HEK293T (cell line): ENCODE measurements at places on chromosomes 3 and 15.

DNA sequence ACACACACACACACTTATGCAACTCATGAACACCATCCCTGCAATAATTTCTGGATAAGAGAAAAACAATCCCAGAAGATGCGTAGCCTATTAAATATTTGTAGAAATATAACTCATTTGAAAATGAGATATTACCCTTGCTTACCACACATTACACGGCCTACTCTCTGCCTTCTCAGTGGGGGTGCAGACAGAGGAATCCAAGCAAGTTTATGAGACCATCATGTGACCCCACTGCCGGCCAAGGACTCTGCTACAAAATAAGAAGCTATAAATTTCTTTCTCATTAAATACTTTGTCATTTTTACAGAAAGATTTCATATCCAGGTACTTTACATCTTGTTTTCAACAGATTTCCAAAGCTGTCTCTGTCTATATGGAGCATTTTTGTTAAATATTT, 286.3 kb downstream of the ZNF385D start:
- no peak for DNase-seq

DNA sequence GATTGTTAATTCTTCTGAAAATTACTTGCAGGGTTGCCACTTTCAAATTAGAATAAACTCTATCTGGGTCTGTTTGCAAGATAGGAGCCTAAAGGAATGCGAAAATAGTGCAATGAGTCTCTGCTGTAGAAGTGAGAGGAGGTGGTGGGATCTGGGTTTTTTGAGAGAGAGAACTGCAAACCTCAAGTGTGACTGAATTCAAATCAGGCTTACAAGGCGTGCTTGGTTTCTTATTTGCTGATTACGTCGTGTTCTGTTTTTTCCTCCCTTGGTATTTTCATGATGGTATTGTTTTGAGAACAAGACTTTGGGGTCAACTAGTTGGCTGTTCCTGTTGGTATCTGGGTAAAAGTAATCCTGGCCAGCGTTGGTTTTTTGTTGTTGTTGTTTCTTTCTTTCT, 490.9 kb upstream of the CFAP20DC start:
- DNase-seq = no peak

- no peak for DNase-seq
These were observed 611.9 kb upstream of the CCDC54 start for GRCh38 chr3:106765342-106765741.

- no peak for DNase-seq
These were observed 46.0 kb downstream of the RHCG start for GRCh38 chr15:89450076-89451006.

GRCh38 chr15:28919201-28919635, 33.4 kb downstream of the APBA2 start:
- DNase-seq = no peak

DNA sequence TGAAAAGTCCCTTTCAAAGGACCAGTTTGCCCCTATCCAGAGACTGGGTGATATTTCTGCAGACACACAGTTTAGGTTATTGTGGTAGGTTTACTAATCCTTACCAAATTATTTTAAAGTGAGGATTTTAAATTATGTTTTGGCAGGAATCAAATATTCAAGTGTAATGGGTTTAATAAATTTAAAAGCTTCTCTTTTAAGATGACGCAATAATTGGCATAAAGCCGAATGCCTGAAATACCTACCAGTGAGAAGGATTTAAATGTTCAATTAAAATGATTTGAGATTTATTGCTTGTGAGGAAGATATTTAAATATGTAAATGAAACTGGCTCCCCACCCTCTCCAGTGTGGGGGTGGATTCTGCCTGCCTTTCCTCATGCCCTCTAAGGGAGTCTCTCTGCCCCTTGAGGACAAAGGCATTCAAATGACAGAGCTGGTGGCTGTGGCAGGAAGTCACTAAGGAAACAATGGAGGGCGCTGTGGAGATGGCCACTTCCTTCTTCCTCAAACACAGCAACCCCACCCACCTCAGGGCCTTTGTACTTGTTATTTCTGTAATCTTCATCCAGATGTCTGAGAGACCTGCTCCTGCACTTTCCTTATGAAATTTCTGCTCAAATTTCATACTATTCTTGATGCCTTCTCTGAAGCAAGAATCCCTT, 131.7 kb downstream of the TNIK start:
- DNase-seq = peak; percentile 42

- no peak for DNase-seq
These were observed 68.5 kb upstream of the SLC25A26 start for GRCh38 chr3:66152336-66152735.

DNA sequence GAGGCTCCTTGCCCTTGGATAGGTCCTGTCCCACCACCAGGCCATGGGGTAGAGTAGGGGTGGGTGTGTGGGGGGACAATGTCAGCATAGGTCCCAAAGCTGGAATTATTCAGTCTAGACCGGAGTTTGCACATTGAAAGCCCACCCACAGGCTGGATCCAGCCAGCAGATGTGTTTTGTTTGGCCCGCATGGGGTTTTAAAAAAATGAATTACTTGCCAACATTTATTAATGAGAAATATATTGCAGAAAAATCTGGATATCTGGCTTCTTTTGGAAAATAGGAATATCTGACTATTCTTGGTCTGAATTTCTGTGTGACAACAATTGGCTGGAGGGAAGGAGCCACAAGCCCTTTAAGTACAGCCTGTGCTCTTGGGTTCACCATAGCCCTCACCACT, 17.3 kb upstream of the LRIG1 start:
- DNase-seq = no peak

GRCh38 chr3:59313365-59313764, 263.5 kb upstream of the CFAP20DC start:
- peak; percentile 67 for DNase-seq

DNA sequence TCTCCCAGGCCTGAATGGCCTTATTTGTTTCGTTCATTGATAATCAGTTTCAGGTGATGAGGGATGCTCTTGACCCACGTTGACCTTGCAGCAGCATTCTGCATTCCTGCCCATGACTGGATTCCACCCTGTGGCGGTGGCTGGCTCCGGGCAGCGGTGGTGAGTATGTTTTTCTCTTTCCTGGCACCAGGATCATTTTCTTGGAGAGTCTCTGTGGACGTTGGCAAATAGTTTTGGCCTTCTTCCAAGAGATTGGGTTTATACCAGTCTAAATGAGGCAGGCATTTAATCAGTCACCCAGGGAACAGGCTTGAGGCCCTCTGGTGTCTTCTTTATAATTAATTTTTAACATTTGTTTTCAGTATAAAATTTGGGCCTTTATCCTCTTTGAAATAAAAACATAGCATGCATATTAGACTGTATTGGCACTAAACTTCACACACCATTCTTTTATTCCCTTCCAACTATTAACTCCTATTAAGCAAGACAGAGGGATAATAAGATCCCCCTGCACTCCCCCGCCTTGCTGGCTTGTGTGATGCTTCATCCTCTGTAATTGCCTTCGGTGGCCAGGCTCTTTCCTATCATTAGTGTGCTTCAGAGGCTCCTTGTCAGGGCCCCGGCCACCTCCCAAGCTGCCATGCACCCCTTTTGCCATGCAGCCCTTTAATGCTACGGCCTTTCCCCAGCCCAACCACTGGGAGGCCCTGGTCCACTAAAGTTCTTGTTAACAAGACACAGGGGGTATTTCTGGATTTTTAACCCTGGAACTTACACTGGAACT, 176.2 kb upstream of the TOPAZ1 start:
- DNase-seq = no peak

- no peak for DNase-seq
These were observed 815 bp downstream of the SPINT1 start for GRCh38 chr15:40844696-40845030.

DNA sequence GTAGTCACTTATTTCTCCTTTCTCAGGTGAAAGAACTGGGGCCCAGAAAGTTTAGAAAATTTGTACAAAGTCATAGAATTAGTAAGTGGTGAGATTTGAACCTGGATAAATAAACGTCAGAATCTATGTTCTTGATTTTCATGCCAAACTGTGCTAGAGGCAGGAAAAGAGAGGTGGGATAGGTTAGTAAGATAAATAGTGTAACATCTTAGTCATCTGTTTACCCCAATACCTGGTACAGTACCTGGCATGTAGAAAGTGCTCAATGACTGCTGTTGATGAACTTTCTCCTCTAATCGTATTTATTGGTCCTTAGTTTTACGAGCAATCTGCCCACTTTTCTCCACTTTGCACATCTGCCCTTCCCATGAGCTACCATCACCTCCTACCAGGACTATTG, 124.9 kb downstream of the MITF start:
- DNase-seq = no peak

DNA sequence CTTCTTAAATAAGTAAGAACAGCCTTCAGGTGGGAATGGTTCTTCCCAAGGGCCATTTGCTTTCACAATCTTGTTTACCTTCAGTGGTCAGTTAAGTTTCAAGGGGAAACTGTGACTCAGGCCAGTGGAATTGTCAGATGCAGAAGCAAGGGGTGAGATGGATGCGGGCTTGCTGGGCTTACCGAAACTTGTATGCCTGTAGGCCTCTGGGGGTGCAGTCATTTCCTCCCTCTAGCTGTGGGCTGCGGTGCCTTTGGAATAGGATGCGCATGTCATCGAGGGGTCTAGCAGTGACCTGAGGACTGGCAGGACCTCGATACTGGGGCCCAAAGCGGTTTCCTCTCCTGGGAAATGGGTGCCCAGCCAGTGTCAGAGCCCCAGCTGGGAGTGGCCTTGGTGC, 121.6 kb downstream of the EEFSEC start:
- DNase-seq = no peak

GRCh38 chr15:31179693-31180092, 78.2 kb upstream of the TRPM1 start:
- no peak for DNase-seq

DNA sequence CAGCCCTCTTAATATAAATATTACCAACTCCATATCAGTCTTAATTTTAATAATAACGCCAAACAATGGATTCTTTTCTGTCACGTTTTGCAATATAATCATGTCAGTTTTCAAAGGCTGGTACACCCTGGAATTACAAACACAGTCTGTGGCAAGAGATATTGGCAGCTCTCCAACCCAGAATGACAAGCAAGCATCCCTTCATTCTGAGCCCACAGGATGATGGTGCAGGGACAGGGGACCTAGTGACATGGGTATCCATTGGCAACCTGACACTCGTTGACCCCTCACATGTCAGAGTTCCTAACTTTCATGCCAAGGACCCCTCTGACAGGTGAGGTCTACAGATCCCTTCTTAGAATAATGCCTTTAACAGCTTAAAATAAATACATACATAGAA, 154.5 kb upstream of the TSC22D2 start:
- DNase-seq = no peak

DNA sequence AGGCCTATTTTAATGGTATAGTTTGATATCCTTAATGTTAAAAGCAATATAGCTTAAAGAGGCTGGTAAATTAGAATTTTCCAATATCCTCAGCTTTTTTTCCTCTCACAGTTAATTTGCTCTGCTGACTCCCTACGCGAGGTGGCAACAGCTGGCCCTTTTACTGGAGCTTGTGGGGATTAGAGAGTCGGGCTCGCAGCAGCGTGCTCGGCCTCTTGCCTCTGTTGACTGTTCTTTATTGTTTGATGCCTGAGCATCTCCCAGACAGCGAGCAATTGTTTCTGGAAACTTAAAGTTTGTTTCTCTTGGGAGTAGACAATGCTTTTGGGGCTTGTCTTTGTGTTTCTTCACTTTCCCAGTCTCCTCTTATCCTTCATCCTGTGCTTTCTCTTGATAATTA, 80.8 kb downstream of the OPA1 start:
- DNase-seq = no peak

GRCh38 chr3:140363801-140364200, 314.1 kb upstream of the TRIM42 start:
- DNase-seq = no peak

DNA sequence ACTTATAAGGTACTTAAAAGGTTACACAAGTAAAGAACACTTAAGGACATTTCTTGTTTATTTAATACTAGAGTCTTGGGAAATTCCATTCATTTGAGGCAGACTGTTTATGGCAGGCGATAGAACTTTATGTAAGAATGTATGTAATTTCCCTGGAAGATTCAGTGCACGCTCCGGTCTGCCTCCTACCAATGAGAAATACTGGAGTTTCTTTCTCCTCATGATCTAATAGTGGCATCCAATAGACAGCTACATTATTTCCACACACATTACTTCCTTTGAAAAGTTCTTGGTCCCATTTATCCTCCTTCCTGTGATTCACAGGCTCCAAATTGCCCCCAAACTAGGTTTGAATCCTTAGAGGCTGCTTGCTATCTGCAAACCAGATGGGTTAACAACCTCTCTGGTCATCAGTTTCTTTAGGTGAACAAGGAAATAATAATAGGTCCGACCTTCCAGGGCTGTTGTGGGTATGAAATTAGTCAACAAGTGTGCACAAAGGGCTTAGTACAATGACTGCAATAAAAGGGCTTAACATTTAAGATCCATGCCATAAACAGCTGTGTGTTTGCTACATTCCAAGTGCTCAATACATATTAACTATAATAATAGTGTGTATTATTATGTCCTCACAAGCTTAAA, 30.7 kb downstream of the EIF4E3 start:
- no peak for DNase-seq

DNA sequence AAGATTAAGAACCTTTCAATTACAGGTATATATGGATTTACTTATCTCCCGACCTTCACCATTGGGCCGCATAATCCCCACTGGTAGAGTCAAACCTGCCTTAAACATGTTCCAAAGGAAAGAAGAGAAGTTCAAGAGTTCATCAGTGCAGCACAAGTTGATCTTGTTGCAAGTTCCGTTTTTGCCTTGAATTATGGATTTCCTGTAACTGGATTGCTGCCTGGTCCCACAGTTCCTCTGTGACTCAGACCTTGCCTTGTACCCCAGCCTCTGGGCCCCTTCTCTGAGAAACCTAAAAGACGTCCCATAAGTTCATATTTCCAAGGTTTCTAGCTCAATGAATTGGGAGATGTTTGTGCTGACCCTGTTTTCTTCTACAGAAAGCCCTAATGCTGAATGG, 112.5 kb upstream of the THBS1 start:
- DNase-seq = no peak

GRCh38 chr3:36175916-36176461, 204.3 kb upstream of the STAC start:
- DNase-seq = no peak

DNA sequence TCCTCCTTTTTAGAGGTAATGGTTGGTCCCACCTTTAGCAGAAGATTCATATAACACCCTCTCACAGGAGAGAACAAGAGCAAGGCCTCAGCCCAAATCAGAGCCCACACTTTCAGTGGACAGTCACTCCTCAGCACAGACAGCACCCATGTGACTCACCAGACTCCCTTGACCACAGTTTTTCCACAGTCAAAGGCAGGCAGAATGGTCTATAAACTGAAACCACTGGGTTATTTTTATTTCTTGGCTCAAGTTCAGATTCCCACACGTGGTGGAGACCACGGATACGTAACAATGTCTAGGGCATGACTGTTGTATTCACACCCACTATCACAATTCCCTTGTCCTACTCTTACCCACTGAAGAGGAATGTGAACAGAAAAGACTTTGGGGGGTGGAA, 237.8 kb upstream of the UBE2E1 start:
- no peak for DNase-seq
